ENCODE measurements at places on chromosomes 11 and 22.

DNA sequence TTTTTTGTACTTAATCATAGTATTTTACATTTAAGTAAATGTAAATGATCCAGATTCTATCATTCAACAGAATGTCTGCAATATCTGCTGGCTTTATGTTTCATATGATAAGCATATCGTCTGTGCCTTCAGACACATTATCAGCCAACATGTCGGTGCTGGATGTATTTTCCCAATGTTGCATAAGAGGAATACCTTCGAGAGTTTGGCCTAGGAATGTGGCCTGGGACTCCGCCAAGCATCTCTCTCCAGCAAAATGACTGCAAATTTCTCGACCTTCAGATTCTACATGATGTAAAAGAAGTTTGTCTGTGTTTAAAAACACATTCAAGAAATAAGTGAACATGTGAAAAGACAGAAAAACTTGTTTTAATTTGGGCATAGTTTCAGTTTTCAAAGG lies 6.9 kb downstream of the BDNF start:
- DNase-seq, result no peak

GRCh38 chr11:32333320-32333991 lies 101.9 kb downstream of the WT1 start:
- no peak for DNase-seq

- no peak for DNase-seq
These were observed 241.6 kb downstream of the ST3GAL4 start for GRCh38 chr11:126597041-126597440.

DNA sequence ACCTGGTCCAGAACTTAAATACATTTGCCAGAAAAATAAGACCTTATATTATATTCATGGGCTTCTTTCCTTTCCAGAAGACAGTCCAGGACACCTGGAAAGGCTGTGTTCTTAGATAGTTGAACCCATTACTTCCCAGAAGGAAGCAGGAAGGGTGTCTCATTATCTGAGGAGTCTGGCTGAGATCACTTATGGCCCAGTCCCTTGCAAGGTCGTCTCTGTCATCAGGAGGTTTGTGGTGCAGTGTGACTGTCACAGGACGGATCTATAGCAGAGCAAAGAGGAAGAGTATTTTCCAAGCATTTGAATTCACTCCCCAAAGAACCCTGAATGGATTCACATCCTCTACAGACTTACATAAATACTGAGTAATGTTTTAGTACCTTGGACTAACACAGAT lies 270.7 kb upstream of the MTNR1B start:
- no peak for DNase-seq

GRCh38 chr11:1854949-1855885 lies 2.3 kb downstream of the LSP1 start:
- DNase-seq, result no peak

DNA sequence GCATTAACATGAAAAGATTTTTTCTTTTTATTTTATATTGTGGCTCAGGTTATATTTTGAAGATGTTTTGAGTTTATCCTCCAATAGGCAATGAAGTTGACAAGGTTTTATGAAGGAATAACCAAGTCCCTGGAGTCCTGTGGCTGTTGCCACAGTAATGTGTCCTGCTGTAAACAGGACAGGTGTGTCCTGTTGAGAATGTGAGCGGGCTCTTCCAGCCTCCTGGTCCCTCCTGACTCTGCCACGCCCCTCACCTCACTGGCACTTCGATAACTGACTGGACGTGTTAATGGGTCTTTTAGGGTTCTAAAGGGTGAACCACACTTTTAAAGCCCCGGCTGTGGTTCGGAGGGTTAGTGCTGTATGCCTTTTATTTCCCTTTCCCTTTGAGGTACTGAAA lies 47.8 kb upstream of the OR4B1 start:
- DNase-seq, result no peak

DNA sequence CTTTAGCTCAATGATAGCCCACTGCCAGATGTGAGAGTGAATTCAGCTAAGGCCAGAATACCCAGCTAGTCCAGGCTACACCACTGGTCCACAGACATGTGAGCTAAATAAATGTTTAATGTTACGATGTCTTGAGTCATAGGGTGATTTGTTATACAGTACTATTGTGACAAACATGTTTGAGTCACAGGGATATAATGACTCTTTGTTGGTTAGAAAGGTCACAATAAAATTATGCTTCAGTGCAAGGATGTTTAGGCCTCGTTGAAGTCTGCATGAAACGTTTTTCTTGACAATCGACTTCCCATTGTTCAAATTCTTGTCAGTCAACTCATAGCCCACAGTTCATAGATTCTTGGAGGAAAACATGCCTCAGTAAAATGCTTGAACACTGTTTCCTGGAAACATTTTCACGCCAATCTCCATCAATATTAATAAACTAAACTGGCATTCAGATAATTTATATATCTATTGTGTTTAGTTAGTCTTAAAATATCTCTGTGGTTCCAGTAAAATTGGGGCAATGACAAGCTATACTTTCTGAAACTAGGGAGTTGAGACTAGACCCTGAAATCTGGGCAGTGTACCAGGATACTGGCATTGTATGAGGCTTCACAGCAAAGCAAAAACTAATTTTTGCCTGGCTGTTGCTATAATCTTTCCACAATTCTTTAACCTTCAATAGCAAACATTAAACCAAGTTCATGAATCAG lies 650.8 kb upstream of the KIRREL3 start:
- no peak for DNase-seq

DNA sequence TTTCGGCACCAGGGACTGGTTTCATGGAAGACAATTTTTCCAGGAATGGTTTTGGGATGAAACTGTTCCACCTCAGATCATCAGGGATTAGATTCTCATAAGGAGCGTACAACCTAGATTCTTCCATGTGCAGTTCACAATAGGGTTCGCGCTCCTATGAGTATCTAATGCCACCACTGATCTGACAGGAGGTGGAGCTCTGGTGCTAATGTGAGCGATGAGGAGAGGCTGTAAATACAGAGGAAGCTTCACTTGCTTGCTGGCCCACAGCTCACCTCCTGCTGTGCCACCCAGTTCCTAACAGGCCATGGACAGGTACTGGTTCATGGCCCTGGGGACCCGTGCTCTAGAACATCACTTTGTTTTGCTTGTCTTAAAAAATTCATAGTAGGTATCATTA lies 41.8 kb upstream of the AMPD3 start:
- DNase-seq, result peak; percentile 46

- no peak for DNase-seq
These were observed 43.5 kb downstream of the ST14 start for GRCh38 chr11:130202818-130203689.

- peak; percentile 69 for DNase-seq
These were observed 11.4 kb downstream of the GNB1L start for GRCh38 chr22:19843107-19843856.

DNA sequence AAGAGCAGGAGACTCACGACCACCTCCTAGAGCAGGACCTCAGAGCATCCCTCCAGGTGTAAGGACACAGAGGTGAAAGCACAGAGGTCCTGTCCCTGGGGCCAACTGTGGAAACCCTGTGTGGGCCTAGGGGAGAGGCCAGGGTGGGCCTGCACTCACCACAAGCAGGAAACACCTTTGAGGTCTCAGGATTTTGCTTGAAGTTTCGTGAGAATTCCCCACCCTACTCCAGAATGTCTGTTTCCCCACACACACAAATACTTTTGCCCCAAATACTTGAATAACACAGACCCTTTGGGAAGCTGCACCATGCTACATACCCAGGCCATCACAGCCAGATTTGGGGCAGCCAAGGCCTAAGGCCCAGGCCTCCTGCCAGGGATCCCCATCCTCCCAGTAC lies 18.1 kb downstream of the SLC43A3 start:
- DNase-seq, result no peak

DNA sequence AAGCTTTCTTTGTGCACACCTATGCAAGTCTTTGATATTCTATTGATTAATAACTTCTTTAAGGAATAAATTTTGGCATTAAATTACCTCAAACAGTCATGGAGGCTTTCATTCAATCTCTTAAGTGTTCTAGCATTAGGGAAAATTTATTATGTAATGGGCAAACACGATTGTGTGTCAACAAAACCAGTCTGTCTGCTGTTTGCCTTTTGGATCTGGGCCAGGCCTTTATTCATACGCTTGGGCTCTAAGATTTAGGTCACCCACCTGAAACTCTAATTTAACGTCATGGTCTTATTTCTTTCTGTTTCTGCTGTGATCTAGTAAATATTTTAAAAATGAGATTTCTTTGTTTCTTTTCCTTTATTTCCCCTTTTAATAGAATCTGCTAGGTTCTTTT lies 1270.6 kb downstream of the LRRC4C start:
- peak; percentile 77 for DNase-seq

DNA sequence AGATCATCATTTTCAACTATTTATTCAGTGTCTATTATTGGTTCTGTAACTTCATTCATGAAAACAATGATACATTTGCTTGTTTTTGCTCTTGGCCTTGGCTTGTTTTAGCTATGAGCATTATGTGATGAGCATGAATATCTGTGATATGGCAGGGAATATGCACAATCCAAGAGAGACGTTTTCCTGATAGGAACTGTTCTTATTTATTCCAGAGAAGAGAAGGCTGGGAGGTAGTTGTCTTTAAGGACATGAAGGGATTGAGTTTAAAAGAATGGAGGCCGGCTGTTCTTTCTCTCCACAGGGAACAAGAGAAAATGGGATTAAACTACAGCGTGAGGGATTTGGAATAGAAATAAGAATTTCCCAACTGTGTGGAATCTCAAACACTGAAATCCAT lies 30.3 kb downstream of the BLID start:
- no peak for DNase-seq

DNA sequence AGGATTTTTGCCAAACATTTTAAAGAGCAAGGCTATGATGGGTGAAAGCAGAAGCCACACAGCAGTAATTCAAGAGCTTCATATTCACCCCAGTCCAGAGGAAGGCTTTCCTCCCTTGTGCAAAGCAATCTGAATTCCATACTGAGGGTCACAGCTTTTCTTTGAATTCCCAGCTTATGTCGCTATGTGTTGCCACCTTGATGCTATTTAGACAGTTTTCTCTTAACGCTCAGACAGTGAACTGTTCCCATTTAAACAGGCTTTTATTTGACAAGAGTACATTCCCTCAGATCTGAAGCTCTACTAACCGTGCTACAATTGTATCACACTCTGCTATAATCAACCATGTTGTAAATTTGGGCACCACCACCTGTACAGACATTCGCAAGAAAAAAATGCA lies 279.7 kb downstream of the CADM1 start:
- no peak for DNase-seq

GRCh38 chr11:36088266-36088972 lies 144.6 kb downstream of the LDLRAD3 start:
- DNase-seq, result no peak

- DNase-seq, result no peak
These were observed 59.0 kb downstream of the TMPRSS5 start for GRCh38 chr11:113647108-113647507.

- DNase-seq, result no peak
These were observed 108.2 kb downstream of the CYP2R1 start for GRCh38 chr11:14783788-14784187.

GRCh38 chr11:117457031-117457785 lies 129.6 kb downstream of the CEP164 start:
- peak; percentile 72 for DNase-seq

- DNase-seq, result no peak
These were observed 348.9 kb downstream of the CADM1 start for GRCh38 chr11:115155320-115155719.

Measured in NCI-H146 (cell line).